ENCODE measurements at places on chromosomes 12 and 14.

- no peak for DNase-seq
Observed at GRCh38 chr12:79858518-79858917, 76.4 kb downstream of the PPP1R12A start.

DNA sequence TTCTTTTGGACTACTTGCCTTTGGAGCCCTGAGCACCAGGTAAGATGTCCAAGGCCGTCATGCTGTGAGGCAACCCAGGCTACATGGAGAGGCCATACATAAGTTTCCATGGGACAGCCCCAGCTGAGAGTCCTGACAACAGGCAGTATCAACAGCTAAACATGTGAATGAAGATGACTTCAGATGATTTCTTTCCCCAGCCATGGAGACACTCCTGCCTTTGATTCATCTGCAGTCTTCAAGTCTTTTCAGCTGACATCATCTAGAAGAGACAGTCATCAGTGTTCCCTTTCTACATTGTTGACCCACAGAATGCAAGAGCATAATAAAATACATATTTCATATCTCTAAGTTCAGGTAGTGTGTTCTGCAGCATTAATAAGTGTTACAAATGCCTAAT lies 398.7 kb downstream of the BTG1 start:
- DNase-seq: no peak

GRCh38 chr14:88929656-88930436 lies 105.4 kb downstream of the TTC8 start:
- no peak for DNase-seq

DNA sequence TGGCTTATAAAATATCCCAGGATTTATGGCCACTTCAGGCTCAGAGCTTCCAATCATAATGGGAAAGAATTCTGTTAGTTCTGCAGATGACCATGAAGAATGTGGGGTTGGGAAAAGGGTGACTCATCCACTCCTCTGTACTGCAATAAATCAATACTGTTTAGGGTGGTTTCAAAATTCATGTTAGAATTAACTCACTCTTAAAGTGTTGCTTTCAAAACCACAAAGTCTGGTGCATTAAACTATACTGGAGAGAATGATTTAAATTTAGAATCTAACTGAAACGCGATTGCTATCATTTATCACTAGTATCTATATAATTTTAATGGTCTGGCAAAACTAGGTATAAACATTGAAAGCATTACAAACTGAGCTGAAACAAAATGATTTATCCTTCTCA lies 798 bp downstream of the CCDC198 start:
- DNase-seq: peak; percentile 50
